Iris pigment epithelial cell (primary cell): ENCODE measurements at places on chromosomes 12 and 14.

DNA sequence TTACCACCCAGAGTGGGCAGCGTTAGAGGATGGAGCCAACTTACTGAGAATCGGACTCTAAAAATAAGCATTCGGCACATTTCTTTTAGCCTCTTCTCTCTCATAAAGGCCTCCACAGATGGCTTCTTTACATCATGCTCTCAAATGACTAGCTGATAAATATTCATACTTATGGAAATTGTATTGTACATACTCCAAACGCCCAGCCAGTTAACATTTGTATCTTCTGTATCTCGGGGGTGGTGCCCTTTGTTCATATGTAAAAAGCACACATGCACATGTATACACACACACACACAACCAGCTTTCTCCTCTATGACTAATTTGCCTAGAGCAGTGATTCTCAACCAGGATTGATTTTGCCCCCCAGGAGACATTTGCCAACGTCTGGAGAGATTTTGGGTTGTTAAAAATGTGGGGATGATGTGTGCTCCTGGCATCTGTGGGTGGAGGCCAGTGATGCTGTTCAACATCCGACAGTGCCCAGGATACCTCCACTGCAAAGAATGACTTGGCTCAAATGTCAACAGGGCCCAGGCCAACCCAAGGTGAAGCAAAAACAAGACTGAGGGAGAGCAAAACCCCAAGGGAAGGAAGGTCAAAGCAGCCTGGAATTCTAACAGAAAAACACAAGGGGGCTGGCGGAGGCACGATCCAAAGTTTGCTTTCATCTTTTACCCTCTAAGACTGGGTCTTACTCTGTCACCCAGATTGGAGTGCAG lies 15.2 kb upstream of the CDK2AP1 start:
- DNase-seq: no peak

- no peak for DNase-seq
Observed at GRCh38 chr12:68804657-68805591, 3.1 kb upstream of the MDM2 start.

DNA sequence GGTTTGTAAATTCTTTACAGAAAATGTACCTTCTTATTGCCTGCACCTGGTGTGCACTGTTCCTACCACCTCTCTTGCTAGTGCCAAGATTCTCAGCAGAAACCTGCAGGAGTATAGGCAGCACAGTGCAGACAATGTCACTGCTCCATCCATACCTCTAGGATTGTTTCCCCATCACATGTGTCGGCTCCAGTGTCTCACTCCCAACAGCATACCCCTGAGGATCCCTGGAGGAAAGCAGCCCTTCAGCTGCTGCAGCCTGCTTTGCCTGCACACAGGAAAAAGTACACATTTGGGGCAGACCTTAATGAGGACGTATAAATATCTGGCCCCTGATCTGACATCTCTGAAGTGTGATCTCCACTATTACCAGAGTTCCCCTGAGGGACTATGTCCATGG lies 235.5 kb downstream of the MDGA2 start:
- no peak for DNase-seq

GRCh38 chr12:84874125-84874824 lies 38.3 kb downstream of the SLC6A15 start:
- peak; percentile 73 for DNase-seq

GRCh38 chr12:82593901-82594396 lies 92.8 kb upstream of the TMTC2 start:
- DNase-seq: no peak

- DNase-seq: peak; percentile 77
Observed at GRCh38 chr12:79549531-79550271, 141.1 kb downstream of the PAWR start.

- DNase-seq: no peak
Observed at GRCh38 chr14:62722406-62722805, 322.9 kb downstream of the KCNH5 start.

- no peak for DNase-seq
Observed at GRCh38 chr12:66049538-66050282, 80.8 kb downstream of the LLPH start.

DNA sequence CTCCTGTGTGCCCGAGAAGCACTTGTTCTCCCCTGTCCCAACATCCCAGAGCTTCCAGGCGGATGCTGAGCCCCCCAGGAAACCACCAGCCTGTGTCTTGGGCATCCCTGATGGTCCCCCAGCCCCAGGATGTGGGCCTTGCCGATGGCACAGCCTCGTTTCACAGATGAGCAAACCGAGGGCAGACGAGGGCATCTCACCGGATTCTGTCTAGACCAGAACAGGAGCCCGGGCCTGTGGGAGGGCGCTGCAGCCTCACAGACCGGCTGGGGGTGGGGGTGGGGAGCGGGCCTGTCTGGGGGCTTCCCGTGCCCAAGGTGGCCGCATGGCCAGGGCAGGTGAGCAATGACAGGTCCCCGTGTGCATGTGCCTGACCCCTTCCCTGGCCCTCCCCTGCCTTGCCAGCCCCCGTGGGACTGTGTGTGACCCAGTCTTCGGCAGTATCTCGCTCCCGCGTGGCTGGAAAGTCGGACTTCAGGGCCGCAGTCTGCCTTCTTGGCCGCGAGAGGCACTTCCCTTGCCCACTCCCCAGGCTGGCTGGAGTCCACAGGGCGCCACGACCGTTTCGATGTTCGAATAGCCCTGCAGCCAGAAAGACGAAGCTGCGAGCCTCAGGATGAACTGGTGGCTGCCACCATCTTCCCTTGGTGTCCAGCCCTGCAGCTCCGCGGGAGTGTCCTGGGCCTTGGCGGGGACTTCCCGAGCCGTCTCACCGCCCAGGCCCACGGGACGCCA lies 8.9 kb downstream of the RFLNA start:
- no peak for DNase-seq

DNA sequence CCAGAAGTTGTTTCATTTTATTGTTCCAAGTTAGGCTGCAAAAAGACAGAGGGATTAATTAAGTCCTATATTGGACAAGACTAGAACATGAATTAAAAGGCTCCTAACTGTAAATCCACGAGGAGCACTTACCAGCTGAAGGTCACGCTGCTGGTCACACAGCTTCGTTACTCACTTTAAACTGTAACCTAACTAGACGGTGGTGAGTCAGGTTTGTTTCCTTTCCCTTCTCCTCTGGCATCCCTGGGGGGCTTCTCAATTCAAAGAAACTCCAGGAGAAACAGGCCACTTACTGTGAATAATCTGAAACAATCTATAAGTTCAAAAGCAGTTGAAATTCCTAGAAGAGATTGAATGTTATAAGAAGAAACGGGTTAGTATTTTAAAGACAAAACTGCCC lies 331.4 kb downstream of the BCAT1 start:
- peak; percentile 84 for DNase-seq

GRCh38 chr14:24427537-24428508 lies 1.6 kb downstream of the CBLN3 start:
- DNase-seq: no peak

GRCh38 chr14:63981569-63981968 lies 128.8 kb downstream of the SYNE2 start:
- no peak for DNase-seq

DNA sequence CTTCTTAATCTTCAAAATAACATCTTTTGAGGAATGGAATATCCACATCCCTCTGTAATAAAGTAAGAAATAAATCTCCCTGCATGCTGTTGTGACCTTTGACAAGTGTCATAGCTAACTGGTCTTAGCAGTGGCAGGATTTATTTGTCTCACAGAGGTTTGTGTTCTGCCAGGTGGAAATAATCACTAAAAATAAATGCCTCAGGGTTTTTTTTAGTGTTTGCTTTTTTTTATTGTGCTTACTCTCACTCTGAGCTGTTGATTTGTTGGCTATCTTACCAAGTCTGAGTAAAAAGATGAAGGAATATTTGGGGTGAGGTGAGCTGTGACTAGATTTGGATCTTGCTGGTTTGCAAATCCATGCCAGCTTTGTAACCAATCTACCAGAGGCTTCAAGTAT lies 285.4 kb downstream of the ALG10B start:
- DNase-seq: no peak

- no peak for DNase-seq
Observed at GRCh38 chr12:105318651-105319483, 11.6 kb upstream of the C12orf75 start.

- no peak for DNase-seq
Observed at GRCh38 chr14:91586410-91586809, 76.3 kb upstream of the PPP4R3A start.

DNA sequence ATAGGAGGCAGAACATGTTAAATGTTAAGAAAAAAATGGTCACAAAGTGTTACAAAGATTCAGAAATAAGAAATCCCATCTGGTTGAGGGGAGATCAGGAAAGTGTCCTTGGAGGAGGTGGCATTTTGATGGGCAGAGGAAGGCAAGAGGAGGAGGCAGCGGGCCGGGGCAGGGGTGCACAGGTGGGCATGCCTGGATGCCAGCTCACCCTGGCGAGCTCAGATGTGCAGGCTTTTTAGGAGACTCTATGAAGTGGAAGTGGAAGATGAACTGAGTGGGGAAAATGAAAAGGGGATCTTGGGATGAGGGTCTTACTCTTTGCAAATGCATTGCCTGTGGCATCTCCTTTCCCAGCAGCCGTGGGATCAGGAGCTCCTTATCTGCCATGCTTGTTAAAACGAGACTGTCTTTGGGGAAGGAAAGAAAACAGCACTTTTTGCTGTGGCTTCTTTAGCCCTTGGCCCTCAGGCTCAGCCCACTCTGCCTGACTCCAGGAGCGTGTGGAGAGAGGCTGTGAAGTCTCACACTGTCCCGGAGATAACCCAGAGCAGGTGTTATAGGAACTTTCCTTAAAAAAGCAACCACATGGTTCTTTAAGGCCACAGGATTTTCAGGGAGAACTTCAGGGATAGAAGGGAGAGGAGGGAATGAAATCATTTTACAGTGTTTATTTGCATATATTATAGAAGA lies 62.6 kb downstream of the ELK3 start:
- no peak for DNase-seq

DNA sequence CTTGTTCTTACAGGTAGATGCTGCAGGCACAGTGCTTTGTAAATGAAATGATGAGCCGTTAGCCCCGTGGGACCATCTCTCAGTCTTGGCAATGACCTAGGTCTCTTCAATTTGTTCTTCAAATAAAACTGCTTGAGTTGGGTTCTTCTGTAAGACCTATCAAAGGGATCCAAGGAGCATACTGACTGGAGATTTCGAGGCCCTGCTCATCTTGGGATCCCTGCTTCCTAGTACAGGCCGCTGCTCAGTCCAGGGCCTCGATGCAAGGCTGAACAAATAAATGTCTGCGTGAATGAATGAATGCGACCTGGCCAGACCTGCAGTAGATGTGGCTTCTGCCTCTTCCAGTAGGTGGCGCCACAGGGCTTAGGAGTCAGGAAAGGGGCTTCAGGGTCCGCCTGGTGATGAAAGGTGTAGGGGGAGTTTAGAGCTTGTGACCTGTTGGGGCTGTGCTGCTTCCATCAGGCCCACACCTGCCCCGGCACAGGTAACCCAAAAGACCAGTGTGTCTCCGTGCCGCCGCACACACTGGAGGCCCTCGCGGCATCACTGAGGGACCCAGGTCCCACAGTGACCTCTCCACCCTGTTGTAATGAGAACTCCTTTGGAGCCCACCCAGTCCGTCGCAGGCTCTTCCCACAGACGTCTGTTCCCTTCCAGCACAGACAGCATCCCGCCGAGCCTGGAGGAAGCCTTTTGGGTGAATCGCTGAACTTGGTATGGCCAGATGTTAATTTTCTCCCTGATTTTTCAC lies 4.4 kb downstream of the CACNA1C start:
- peak; percentile 52 for DNase-seq

- DNase-seq: no peak
Observed at GRCh38 chr12:10069976-10070375, 28.8 kb downstream of the CLEC1A start.

GRCh38 chr14:96888593-96888992 lies 91.4 kb downstream of the VRK1 start:
- DNase-seq: peak; percentile 9

- no peak for DNase-seq
Observed at GRCh38 chr14:71648725-71649124, 283.5 kb upstream of the RGS6 start.

- no peak for DNase-seq
Observed at GRCh38 chr12:2631653-2632350, 163.0 kb upstream of the FKBP4 start.

- no peak for DNase-seq
Observed at GRCh38 chr12:113816866-113817265, 149.3 kb downstream of the RBM19 start.

GRCh38 chr14:105480199-105480746 lies 5.7 kb downstream of the CRIP2 start:
- no peak for DNase-seq

DNA sequence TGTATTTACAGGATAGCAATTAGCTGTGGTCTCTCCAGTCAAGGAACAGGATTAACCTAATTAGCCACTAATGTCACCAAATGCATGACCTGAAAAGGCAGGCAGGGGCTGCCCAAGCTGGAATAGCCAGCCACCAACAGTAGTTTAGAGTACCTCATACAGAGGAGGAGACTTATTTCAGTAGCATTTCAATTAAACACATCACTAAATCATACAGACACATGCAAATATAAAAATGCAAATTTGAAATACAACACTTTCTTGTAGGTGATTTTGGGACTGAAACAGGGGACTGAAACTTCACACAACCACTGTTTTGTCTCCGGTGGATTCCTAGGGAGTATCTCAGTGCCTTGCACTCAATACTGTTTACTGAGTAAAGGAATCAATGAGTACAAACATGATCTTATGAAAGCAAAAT lies 636 bp upstream of the IFNG-AS1 start:
- DNase-seq: no peak

GRCh38 chr14:104752423-104752734 lies 568 bp upstream of the SIVA1 start:
- no peak for DNase-seq

DNA sequence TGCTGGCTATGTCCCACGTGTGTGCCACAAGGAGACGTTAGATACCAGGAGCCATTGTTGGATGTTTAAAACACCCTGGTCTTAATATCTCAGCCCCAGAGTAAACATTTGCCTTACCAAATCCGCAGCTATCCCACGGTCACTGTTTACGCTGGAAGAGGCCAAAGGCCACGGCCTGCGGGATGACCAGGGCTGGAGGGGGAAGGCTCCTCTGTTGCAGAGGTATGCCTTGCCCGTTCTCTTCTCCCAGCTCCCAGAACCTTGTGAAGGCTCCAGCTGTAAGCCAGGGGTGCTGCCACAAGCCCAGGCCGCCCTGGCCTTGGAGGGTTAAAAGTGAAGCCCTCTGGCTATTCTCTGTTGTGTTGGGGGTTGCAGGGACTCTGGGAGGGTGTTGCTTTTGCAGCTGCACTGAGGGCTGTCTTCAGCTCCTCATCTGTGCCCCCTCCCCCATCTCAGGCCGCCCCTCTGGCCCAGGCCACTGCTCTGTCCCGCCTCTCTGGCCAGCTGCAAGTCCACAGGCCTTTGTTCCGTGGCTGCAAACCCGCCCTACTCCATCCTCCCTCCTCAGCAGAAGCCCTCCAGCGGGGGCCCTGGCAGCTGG lies 2.5 kb downstream of the PLEKHG3 start:
- DNase-seq: no peak

DNA sequence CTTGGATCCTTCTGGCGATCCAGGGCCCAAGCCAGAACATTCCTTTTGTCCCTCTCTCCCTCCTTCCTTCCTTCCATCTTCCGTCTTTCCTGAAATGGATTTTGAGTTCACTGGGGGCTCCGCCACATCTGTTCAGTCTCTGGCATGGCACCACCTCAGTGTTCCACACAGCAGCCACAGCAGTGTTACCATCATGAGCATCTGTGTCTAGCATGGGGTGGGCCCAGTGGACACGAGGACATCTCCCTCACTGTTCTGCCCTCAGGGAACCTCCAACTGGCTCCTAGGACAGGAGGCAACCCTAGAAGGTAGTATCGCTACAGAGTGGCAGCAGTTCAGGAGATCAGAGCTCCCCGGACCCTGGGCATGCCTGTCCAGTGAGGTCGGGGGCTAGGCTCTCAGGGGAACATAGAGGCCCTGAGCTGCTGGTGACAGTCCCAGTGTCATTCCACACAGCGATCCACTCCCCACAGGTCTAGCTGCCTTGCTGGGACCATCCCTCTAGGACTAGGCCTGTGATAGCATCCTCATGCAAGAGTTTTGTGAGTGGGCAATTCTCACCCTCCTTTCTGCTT lies 59.0 kb downstream of the GALNT16 start:
- DNase-seq: no peak
